ENCODE measurements at places on chromosomes 6 and 20. TPM values are rescaled to one million over a fixed set of nuclear protein-coding genes. Genes with fewer than 3 reads are reported as not detected.

The C6orf15 gene
- 1.00 TPM for total RNA-seq

The B3GALT4 gene
- total RNA-seq = 5.1 TPM

The NFKBIL1 gene
- total RNA-seq = 31.2 TPM

The HLA-DQB1 gene
- not detected for total RNA-seq

DNA sequence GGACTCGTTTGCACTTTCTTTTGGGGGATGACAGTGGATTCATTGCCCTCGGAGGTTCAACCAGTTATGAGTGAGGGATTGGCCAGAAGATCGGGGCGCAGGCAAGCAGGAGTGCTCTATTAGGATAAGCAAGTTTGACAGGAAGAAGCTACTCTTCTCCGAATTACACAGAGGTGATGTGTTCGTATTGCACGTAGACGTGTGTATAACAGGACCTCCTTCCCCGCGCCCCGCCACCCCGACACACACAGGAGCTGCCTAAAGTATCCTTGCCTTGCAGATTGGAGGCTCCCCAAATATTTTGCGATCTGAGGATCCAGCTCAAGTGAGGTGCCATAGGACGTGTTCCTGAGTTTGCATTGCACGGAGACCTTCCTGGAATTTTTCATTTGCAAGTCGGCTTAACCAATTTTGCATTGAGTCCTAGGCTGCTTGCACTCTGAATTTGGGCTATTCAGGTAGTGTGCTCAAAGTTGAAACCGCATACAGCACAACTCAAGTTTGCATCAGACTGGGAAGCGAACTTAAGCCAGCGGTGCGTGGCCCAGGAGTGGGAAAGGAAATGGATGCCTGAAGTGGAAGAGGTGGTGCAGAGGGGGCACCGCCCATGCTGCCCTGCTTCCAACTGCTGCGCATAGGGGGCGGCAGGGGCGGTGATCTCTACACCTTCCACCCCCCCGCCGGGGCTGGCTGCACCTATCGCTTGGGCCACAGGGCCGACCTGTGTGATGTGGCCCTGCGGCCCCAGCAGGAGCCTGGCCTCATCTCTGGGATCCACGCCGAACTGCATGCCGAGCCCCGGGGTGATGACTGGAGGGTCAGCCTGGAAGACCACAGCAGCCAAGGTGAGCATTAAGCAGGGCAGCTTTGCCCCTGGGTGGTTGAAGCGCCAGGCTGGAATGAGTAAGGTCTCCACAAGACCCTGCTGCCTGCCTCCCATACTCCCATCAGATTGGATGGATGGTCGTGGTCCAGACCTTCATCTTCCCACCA is 770 bp downstream of the TCF19 start:
- no peak for ATAC-seq

DNA sequence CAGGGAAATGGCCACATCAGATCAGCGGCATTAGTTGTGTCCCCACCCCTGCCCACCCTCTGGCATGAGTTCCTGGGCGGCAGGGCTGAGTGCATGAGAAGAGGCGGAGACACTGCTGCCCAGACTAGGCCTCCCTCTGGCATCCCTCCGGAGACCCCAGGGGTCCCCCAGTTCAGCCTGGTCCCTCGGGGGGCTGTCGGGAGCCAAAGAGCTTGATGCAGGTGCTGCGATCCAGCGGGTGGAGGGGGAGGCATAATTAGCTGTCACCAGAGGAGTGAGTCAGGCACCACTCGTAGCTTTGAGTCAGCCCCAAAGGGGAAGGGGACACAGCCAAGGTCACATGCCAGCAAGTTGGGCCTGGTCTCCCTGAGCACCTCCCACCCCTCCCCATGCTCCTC is 34.5 kb downstream of the DLGAP4 start:
- no peak for ATAC-seq

DNA sequence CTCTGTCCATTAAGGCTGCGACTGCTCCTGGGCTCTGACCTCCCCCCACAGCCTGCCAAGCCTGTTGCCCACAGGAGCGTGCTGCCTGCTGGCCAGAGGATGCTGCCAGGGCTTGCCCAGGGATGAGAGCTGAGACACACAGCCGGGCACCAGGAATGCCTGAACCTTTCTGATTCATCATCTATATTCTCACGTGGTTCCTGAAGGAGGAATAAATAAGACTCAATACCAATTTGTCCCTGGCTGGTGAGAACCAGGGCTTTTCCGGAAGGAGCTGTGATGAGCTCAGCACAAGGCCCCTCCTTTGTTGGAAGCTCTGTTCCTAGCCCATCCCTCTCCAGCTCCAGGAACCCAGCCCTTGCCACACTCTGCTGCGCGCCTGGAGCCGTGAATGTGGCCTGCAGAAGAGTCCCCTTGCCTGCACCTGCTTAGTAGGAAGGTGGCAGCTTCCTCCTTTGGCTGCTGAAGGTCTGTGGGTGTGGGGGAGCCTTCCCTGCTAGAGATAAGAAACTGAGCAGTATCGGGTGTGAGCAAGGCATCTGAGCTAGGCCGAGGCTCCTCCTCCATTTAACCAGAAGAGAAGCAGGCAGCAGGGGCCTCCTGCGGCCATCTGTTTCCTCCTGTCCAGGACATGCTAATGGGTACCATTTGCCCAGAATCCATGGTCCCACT is 37.9 kb downstream of the SYNDIG1 start:
- ATAC-seq = no peak

DNA sequence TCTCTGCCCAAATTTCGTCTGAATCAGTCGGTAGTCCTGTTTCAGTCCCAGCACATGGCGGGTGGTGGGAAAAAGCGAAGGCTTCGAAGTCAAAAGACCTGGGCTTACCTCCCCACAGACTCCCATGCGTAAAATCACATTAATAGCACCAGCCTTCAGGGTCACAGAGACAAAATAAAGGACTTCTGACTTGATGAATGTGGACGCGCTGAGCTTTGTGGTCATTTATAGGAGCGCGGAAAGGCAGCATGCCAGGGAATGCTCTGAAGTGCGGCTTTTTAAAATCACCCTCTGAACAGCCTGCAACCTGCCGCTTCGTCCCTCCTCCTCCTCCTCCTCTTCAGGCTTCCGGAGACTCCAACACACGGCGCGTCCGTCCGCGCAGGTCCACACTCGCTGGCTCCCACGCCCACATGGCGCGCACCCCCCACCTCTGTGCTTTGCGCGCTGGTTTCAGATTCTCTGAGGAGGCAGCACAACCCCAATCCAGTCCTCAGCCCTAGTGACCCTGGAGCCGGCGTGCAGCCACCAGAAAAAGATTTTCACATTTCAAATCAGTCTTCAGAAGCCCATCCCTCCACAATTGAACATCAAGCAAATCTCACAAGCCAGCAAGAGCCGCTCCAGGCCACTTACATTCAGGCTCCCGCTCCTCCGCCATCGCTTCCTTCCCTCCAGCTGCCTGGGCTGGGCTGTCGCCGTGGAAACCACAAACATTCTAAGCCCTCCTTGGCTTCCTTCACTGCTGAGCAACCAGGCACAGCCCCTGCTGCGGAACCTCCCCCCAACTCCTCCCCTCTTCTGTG is at the start of gene C6orf118:
Gene C6orf118, minus strand, starts transcription at position 680 of the 806 bp plus-strand sequence. Its CDS starts 19 bp downstream, at position 661.
- ATAC-seq = peak; percentile 98

DNA sequence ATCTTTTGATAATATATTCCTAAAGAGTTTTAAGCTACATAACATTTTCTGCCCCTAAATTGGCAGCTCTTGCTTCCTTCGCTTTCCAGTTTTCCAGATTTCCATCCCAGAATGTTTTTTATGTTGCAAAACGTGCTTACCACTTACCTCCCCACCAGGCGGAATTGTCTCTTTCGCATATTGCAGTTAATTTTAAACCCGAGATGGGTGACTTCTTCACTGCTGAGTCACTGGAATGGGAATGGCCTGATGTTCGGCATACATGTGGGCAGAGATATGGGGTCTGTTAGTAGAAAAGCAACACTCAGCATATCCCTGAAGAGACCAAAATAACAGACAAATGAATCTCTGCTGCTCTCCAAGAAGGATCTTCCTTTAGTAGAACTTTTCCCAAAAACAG is 491.2 kb downstream of the PREX1 start:
- no peak for ATAC-seq

DNA sequence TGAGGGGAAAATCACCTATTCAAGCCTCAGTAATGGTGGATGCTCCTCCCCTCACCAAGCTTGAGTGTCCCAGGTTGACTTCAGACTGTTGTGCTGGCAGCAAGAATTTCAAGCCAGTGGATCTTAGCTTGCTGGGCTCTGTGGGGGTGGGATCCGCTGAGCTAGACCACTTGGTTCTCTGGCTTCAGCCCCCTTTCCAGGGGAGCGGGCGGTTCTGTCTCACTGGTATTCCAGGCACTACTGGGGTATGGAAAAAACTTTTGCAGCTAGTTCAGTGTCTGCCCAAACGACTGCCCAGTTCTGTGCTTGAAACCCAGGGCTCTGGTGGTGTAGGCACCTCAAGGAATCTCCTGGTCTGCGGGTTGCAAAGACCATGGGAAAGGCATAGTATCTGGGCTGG is 42.9 kb upstream of the UFL1 start:
- ATAC-seq = no peak

DNA sequence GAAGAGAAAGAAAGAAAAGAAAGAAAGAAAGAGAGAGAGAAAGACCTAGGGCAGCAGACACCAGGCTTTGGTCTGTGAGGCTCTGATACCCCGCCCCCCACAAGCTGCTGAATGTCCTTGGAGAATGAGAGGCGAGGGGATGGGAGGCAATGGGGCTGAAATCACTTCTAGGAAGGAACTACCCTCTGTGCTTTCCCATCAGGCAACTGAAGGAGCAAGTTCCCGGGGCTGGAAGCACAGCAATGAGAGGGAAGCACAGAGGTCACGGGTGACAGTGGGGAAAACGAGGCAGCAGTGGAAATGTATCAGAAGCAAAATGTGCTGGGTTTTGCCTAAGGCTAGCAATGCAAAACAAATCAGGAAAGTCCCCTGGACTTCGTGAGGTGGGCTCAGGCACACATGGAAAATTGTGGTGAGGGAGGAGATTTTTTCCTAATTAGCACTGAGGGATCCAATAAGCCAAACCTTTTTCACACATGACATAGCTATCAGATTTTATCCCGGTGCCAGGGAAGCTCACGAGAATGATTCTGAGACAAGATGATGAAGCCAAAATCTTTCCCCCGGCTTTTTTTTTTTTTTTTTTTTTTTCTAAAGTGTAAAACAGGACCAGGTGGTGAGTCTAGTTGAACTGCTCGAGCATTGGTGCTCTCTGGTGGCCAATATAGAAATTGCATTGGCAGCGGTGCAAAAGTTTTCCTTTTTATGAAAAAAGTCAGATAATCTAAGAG is 16.8 kb upstream of the ARFGEF2 start:
- ATAC-seq = peak; percentile 77

DNA sequence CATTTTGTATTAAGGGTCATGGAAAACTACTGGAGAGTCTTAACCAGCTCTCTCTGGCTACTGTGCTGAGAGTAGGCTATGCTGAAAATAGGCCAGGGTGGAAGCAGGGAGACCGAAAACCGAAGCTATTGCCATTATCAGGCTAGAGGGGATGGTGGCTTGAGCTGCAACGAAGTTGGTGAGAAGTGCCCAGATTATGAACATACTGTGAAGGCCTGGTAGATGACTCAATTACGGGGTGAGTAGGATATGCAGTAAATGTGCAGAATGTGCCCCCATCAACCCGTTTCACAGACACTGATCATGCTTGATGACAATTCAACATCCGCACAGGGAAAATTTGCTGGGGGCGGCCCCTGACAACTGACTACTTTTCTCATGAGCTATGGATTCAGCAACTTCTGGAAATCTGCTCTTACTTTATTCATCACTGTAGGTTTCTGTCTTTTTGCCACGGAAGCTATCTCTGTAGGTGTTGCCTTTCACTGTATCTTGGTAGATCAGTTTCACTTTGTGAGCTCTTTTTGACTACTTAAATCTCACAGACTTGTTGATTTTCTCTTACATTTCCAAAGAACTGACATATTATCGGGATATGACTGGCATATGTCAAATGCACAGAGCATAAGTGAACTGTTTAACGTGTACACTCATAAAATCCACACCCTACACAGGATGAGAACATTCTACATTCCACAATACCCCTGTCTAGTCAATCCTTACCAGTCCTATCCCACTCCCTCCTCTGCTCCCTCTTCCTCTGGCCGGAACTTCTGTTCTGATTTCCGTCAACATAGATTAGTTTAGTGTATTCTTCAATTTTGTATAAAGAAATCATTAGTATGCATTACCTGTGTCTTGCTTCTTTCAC is 15.5 kb upstream of the MEP1A start:
- ATAC-seq = no peak

DNA sequence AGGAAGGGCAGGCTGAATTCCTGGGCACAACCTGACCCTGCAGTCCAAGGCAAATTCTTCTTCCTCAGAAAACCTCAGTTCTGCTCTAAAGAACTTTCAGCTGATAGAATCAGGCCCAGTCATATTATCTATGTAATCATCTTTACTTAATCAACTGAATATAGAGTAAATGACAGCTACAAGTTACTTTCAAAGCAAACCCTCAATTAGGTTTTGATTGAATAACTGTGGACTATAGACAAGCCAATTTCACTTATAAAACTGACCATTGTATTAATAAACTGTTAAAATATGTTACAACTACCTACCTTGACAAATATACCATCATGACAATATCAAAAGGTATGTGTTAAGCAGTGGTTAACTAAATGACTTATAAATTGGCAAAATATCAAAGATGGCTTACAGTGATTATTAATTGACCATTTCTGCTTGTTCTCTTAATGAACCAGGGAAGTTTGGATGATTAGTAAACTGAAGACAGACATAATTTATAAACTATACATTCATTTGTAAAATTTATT is 46.1 kb upstream of the ADGRF5 start:
- no peak for ATAC-seq

- ATAC-seq = no peak
Measured at GRCh38 chr20:4011226-4011975, 4.0 kb downstream of the RNF24 start.

DNA sequence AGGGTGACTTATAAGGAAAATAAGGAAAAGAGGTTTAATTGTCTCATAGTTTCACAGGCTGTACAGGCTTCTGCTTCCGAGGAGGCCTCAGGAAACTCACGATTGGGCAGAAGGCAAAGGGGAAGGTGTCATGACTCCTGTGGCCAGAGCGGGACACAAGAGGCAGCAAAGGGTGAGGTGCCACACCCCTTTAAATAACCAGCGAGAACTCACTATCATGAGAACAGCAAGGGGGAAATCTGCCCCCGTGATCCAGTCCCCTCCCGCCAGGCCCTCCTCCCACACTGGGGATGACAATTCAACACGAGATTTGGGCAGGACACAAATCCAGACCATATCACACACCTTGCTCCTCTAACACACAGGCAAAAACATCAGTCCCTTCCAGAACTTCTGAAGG is 254.0 kb downstream of the DLL1 start:
- no peak for ATAC-seq

GRCh38 chr6:16633465-16633864 is 127.8 kb downstream of the ATXN1 start:
- no peak for ATAC-seq

GRCh38 chr6:75526502-75527127 is 33.0 kb upstream of the FILIP1 start:
- peak; percentile 91 for ATAC-seq

GRCh38 chr6:111072801-111073360 is 14.4 kb upstream of the SLC16A10 start:
- no peak for ATAC-seq

DNA sequence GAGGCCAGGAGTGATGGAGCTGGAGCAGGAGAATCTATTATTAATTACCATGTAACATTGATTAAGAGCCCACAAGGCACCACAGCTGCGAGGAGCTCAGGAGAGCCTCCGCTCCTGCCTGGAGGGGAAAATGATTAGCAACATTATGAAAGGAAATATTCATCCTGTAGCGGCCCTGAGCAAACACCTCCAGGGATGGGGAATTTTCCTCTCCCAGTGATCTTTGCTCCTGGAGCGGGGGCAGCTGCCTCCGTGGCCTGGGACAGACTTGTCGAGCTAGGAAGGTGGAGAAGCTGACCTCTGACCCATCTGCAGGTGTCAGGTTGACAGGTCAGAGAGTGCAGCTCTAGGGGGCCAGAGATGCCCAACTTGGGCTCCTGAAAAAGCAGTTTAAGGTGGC is 40.1 kb upstream of the SIRPA start:
- ATAC-seq = no peak

- no peak for ATAC-seq
Measured at GRCh38 chr6:158707821-158708195, 58.0 kb downstream of the SYTL3 start.
